Stimulated activated CD4-positive, alpha-beta T cell treated with anti-CD3 and anti-CD28 coated beads, Interleukin-15, amount 100 ng/mL, for 24 hours (primary cell): ENCODE measurements at places on chromosomes 2 and 18.

GRCh38 chr2:136242687-136243277 lies 124.8 kb upstream of the CXCR4 start:
- DNase-seq: peak; percentile 53

DNA sequence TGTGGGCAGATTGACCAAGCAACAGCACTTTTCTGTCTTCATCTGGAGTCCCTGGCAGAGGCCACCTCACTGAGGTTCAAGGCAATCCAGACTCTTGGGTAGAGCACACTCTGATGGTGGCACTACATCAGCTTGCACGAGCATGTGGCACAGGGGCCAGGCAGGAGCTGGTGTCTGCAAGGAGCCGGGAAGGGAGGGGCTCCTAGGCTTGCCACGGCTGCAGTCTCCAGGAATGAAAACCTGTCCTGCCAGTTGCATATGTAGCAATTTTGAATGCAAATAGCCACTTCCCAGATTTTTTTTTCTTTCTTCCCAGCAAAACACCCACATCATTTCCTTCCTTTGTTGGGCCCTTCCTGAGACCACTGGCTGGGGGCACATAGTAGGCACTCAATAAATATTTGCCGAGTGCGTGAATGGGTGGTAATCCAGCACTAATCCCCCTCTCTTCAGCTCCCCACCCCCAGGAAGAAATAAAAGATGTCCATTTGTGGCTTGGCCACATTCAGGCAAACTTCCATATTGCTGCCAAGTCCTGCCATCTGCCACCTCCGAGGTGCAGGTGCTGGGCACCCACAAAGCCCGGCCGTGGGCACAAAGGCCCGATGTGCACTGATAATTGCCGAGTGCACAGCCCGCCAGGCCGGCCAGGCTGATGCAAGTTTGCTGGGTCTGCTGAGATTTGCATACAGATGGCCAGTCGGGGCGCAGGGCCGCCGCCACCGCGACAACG lies 72.4 kb downstream of the MYCN start:
- DNase-seq: no peak

GRCh38 chr2:171404261-171404660 lies 29.5 kb downstream of the METTL8 start:
- DNase-seq: no peak

GRCh38 chr2:46554397-46554796 lies 75.0 kb downstream of the TMEM247 start:
- DNase-seq: no peak

DNA sequence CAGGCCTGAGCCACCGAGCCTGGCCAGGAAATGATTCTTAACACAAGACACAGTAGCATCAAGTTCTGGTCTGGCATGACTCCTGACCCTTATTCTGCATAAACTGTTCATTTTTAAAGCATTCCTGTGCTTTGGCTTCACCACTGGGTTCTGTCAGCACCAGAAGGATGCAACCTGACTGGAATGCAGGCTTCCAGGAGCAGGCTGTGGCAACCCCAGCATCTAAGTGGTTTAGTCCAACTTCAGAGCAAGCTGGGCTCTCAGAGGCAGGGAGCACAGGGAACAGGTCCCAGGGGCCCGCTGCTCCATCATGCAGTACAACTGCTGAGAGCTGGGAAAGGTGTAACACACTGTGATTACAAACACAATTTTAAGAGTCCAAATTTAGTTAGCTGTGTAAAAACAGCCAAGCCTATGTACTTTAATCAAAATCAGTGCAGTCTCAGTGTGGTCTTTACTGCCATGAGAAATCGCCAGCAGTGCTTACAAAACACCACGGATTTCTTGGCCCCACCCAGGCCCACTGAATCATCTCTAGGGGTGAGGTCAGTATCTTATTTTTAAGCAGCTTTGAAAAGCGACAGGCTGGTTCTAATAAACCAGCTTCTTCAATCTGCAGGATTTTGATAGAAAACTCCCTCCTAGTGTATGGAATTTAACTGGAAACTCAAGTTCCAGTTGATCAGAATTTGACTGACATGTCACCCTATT lies 44.4 kb upstream of the TMEM182 start:
- DNase-seq: no peak

DNA sequence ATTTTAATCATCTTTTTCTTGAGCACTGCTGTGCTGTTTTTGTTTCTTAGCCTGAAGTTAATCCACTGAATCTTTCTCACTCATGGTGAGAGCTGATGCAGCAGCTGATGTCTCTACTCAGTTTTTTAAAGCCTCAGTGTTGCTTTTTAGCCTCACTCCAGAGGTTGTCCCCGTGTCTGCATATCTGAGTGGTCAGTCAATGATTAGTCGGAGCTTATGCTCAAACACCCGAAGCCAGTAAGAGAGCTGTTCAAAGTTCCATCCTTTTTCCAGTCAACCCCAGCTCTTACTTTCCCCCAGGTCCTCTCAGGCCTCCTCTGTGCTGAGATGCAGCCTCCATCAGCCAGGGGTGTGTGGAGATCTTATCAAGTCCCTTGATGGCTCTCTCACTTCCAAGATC lies 81.1 kb downstream of the MBOAT2 start:
- no peak for DNase-seq

- no peak for DNase-seq
Observed at GRCh38 chr2:19664646-19665045, 237.1 kb downstream of the TTC32 start.

- no peak for DNase-seq
Observed at GRCh38 chr2:171409436-171409971, 24.3 kb downstream of the METTL8 start.

GRCh38 chr2:54963476-54963875 lies 86.8 kb downstream of the RTN4 start:
- DNase-seq: no peak

DNA sequence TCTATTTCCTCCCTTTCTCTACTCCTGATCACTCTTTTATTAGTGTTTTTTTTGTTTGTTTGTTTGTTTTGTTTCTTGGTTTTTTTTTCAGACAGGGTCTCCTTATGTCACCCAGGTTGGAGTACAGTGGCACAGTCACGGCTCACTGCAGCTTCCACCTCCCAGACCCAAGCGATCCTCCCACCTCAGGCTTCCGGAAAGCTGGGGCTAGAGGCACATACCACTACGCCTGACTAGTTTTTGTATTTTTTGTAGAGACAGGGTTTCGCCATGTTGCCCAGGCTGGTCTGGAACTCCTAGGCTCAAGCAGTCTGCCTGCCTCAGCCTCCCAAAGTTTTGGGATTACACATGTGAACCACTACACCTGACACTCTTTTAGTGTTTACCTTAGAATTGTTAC lies 122.3 kb downstream of the ATL2 start:
- DNase-seq: no peak

- DNase-seq: no peak
Observed at GRCh38 chr2:46328829-46329228, 31.6 kb downstream of the EPAS1 start.

DNA sequence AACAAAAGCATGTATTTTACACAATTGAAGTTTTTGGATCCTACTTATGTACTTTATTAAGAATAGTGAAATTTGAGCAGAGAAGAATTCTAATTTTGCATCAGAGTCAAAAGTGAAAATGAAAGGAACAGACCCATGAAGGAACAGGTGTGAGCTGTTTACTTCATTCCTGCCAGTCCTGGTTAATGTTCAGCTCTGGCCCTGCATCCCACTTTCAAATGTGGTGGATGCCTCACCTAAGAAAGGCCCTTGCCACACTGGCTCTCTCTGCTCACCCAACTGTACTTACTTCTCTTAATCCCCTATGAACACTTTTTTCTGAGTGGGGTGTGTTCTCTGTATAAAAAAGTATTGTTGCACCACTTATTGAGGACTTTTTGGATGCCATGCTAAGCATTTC lies 22.2 kb downstream of the FAM110C start:
- DNase-seq: no peak

- DNase-seq: peak; percentile 42
Observed at GRCh38 chr2:54945391-54946219, 104.6 kb downstream of the RTN4 start.

DNA sequence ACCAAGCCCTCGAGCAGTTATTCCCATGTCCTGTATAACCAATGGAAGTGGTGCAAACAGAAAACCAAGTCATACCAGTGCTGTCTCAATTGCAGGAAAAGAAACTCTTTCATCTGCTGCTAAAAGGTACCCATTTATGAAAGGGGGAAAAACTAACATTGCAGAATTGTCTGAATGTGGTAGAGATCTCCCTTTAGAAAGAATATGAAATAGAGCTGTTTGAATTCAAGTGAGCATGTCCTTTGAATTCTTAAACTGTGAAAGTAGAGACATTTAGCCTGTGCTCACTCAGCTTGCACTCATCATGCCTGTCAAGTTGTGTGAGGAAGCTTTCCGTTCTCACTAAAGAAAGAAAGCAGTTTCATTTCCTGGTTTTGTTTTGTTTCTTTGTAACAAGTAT lies 87.4 kb downstream of the EML4 start:
- DNase-seq: no peak

GRCh38 chr2:167471332-167471731 lies 583.1 kb downstream of the XIRP2 start:
- no peak for DNase-seq

DNA sequence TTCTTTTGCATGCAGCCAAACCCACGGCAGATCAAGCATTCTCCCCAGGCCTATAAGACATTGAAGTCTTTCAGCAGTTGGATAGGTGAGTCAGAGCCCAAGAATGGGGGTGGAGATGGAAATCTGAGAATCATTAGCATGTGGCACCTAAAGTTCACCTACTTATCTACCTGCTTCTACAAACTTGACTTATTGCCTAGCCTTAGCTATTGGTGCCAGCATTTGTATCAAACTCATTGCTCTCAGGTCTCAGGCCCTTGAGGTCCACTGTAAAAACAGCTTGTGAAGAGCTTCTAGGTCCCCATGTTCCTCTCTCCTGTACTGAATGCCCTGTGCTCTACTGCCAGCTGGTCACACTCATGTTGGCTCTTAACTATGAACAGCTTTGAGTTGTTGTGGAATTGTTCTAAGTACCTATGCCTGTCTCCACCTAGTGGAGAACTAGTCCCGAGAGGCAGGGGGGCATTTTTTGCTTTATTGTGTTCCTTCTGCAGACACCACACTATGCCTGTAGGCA lies 278.4 kb upstream of the SPRED2 start:
- DNase-seq: no peak

- no peak for DNase-seq
Observed at GRCh38 chr2:122635686-122636085, 880.2 kb downstream of the TSN start.

- no peak for DNase-seq
Observed at GRCh38 chr2:162521871-162522650, 178.1 kb downstream of the GCA start.

- no peak for DNase-seq
Observed at GRCh38 chr2:104046466-104046865, 807.4 kb upstream of the POU3F3 start.

- DNase-seq: no peak
Observed at GRCh38 chr2:190996338-190996946, 17.5 kb downstream of the STAT1 start.

GRCh38 chr18:56315363-56315762 lies 323.0 kb downstream of the TXNL1 start:
- no peak for DNase-seq

- DNase-seq: no peak
Observed at GRCh38 chr2:135792401-135793150, 44.4 kb downstream of the LCT start.

DNA sequence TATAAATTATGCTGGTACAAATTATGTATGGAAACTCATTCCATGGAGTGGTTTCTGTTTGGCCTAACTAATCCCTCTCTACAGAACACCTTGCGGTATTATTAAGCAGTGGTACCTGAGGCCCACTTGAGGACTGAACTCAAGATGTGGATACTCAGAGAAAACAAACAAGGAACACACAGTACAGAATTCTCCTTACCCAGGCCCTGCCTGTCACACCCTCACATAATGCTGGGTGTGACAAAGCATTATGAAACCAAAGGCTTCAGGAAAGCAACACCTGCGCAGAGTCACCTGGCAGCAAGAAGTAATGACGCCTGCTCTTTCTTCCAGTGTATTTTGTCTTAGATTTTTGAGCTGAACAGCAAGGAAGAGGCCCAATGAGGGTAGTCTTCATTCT lies 264.7 kb downstream of the PAX3 start:
- no peak for DNase-seq

DNA sequence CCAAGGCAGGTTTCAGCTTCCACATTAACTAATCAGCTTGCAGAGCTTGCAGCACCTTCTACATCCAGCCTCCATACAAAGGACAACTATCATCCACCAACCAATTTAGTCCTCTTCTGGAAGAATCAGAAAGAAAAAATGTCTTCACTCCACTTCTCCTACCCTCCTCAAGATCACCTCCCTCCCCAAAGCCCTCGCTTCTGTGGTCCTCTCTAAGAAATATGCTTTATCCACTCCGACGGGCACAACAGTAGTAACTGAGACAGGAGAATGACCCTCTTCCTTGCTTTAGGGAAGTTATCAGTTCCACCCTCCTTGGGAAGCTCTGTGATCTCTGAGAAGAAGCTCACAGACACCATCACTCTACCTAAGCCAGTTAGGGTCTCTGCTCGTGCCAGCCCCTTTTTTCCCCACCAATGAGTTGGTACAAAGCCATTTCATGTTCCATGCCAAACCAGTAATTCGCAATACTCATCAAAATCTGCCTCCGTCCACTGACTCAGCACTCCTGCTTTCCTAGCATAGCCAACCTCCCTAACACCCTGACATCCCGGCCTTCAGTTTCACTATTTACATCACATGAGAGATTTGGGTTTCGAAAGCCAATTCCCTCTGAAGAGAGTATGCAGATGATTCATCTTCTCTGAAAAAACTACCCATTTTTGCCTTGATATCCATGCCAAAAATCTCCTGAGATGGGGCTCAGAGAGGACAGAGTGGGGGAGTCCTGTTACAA lies 114.1 kb upstream of the PKDCC start:
- DNase-seq: no peak

DNA sequence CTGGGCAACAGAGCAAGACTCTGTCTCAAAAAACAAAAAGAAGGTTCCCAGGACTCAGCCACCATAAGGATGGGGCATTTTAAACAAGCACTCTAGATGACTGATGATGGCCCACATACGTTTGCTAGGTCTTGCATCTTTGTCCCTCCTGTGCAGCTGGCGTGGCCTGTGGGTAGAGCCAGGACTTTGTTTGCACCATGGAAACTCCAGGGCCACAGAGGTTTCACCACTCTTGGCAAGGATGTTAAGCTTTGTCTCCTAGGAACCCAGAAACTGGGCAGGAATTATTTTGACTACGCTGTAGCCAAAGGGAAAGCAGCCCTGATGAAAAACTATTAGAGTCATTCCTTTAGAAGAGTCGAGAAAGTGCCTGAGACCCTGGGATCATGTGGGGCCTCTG lies 75.3 kb upstream of the STPG4 start:
- DNase-seq: no peak

DNA sequence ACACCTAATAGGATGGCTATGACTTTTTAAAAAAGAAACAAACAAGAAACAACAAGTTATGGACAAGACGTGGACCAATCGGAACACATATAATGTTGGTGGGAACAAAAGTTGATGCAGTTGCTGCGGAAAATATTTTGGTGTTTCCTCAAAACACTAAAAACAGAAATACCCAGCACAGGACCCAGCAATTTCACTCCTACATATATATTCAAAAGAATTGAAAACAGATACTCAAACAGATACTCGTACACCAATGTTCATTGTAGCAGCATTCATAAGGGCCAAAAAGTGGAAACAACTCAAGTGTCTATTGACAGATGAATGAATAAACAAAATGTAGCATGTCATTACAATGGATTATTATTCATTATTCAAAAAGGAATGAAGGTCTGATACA lies 12.1 kb downstream of the CCDC141 start:
- no peak for DNase-seq

- DNase-seq: no peak
Observed at GRCh38 chr2:210727549-210727948, 171.2 kb downstream of the CPS1 start.
